ENCODE measurements at places on chromosomes 7 and 10.

DNA sequence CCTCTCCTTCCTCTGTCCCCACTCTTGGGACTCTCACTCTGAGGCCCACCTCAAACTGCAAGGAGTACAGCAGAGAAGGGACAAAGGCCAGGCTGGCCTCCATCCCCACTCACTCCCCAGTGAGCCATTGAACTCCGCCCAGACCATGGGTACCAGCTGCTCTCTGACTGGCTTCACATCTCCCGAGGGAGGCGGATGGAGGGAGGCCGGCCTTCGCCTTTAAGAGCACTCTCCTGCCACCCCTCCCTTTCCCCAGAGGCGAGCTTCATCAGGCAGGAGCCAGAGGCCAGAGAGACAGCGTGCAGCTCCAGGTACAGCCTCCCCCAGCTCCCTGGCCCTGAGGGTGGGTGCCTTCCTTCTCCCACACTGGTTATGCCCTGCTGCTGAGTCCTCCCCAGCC is 1.8 kb upstream of the LDB3 start:
- DNase-seq: no peak

DNA sequence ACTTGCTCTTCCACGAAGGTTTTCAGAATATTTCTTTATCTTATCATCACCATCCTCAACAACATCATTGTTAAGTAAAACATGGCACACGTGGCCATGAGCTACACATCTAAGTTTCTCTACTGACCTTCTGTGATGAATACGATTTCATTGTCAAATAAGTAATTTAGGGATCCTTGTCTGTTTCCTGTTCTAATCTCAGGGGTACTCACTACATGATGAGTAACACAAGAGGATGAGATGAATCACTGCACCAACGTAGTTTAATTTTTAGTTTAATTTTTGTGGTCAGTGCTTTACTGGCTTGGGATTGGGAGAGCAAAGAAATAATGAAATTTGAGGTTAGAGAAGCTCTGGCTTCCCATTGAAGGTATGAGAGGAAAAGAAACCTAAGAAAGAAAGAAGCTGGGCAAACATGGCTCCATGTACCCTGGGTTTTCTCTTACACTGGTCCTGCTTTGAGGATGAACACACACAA is 461.9 kb upstream of the KLF6 start:
- no peak for DNase-seq

GRCh38 chr7:121638286-121638685 is 234.7 kb upstream of the PTPRZ1 start:
- DNase-seq: no peak

GRCh38 chr10:77857272-77857671 is 69.3 kb downstream of the DLG5 start:
- DNase-seq: no peak

GRCh38 chr7:47288060-47288459 is 293.9 kb downstream of the TNS3 start:
- DNase-seq: no peak

DNA sequence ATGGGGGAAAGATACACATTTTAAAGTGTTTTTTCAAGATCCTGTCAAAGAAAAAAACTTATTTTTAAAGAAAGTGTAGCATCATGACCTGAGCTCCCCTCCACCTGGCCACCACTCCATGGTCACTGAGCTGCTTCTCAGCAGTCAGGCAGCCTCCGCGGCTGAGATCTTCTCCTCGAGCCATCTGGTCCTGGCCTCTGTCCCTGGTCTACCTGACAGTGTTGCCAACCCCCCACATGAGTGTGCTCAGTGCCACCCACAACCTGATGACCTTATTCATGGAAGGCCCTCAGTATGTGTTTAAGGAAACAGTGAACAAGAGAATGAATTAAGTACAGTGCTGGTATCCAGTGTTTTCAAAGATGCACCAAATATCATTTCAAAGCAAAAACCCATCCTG is 694.5 kb upstream of the NRP1 start:
- DNase-seq: no peak

DNA sequence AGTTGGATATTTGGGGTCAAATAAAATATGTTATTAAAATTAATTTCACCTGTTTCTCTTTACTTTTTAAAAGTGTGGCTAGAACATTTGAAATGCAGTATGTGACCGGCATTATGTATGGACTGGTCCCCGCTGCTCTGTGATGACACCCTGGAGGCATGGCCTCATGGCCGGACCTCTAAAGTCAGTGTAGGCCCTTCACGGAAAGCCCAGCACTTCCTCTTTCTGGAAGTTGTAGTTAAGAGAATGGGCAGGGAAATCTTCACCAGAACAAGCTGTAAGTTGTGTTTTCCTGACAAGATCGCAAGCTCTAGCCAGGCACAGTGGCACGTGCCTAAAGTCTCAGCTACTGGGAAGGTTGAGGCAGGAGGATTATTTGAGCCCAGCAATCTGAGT is 38.3 kb upstream of the SRGN start:
- no peak for DNase-seq
